HuH-7.5 (cell line): ENCODE measurements at places on chromosomes 3 and 15.

- DNase-seq = no peak
These were observed 73.0 kb downstream of the ATP10A start for GRCh38 chr15:25790000-25790660.

DNA sequence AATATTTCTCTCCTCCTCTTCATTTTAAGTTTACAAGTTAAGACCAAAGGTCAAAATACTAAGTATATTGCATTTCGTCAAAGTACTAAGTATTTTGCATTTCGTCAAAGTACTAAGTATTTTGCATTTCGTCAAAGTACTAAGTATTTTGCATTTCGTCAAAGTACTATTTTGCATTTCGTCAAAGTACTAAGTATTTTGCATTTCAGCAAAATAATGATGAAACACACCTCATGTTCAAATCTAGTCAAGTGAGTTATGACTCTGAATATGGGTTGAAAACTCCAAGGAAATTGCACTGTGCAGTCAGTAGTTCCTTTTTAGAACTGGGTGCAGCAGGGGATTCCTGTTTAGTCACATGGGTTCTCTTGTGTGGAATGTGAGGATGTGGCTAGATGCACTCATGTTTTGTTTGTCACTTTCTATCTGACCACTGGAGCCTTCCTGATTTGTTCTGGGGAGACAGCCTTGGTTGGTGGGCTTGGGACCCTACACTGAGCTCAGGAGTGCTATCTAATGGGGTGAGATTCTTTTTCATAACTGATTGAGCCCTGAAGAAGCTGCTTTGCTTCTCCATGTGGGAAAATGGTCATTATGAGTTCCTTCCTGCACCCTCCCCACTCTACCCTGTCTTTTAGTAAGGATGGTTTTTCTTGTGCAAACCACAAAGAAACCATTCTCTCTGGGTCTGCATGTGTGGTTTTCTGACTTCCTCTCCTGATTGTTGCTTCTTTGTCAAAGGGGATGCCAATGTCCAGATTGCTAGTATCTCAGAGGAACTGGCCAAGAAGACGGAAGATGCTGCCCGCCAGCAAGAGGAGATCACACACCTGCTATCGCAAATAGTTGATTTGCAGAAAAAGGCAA lies 73.4 kb downstream of the CCK start:
- no peak for DNase-seq

DNA sequence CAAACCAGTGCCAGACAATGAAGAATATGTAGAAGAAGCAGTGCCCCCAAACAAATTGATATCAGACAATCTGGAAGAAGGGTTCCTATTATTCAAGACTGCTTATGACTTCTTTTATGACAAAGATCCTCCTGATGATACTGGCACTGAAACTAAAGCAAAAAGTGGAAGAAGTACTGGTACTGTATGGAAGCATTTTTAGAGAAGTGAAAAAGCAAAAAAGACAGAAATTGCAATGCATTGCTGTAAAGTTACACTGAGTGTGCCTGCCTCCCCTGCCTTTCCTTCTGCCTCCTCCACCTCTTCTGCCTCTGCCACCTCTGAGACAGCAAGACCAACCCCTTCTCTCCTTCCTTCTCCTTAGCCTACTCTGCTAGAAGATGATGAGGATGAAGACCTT lies 167.6 kb downstream of the PLCL2 start:
- no peak for DNase-seq

- no peak for DNase-seq
These were observed 641.7 kb downstream of the NR2F2 start for GRCh38 chr15:96972201-96972600.

GRCh38 chr3:14839236-14839635 lies 20.5 kb downstream of the FGD5 start:
- no peak for DNase-seq

DNA sequence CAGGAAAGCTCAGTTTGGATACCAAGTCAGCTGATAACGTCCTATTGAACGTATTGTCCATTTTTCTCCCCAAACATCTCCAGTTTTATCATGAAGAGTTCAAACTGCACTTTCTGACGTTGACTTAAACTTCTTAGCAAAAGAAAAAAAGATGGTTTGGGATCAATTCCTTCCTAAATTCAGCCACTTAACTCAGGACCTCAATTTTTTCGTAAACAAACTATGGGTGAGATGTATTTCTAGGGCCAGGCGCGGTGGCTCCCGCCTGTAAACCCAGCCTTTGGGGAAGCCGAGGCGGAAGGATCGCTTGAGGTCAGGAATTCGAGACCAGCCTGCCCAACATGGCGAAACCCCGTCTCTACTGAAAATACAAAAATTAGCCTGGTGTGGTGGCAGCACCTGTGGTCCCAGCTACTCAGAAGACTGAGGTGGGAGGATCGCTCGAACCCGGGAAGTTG lies 464 bp upstream of the MRPS25 start:
- DNase-seq = no peak

- DNase-seq = no peak
These were observed 118.1 kb downstream of the ASB7 start for GRCh38 chr15:100720406-100720967.

DNA sequence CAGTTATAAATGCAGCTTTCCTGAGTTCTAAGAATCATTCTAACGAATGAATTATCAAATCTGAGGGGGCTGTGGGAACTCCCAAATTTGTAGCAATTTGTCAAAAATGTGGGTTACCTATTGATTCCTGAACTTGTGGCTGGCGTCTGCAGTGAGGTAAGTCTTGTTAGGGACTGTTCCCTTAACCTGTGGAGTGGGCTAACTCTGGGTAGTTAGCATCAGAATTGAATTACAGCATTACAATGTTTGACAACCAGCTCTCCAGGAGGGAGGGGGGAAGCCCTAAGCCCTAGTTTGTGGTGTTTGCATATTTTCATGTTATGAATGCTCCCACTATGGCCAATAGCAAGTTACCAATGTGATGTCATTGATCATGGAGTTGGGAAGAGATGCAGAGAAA lies 65.9 kb upstream of the STT3B start:
- no peak for DNase-seq

DNA sequence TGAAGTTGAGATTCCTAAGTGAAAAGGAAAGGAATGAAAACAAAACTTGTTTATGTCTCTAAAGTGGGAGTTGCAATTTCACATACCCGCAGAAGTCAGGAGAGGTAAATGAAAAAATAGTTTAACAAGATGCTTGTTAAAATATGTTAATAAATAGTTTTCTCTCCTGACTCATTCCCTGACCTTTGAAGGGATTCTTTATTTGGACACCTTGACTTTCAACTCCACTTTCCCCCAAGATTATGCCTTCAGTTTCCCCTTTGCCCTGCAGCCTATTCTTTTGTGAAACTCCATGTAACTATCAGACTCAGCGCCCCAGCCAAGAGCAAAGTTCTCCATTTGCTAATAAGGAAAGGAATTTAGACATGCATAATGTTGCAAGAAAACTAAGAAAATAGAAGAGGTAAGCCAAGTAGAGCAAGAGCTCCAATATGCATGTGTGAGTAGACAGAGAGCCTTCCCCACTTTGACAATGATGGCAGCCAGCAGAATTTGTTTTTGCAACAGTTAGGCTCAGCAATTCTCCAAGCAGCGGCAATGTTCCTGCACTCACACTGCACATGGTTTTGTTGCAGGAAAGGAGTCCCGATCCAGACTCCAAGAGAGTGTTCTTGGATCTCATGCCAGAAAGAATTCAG lies 61.2 kb downstream of the CD200 start:
- no peak for DNase-seq

DNA sequence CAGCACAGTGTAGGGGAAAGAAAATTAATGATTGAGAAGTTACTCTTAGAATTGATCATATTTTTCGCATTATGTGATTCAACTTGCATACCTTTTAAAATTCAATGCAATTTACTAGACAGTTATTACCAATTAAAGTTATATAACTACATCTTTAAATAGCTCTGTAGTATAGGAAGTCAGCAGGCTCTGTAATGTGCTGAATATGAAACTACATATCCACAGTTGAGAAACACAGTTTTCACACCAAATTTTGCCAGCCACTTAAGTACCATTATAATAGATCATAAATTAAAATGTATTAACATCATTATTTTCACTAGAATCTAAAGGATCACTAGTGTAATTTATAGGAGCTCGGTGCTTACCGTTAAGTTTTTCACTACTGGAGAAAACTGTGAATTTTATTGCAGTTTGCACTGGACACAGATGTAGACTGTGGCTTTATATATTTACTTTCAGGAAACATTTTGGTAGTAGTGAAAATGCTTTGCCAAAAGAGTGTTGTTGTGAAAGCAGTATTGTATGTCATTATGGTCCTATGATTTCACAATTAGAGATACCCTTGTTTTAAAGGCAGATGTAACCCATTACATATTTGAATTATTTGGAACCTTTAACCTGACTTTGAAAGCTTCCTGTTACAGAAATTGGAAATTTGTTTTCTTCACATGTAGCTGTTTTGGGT lies 113.6 kb downstream of the PLCL2 start:
- DNase-seq = no peak

GRCh38 chr3:66464512-66464894 lies 36.3 kb downstream of the LRIG1 start:
- DNase-seq = no peak

- DNase-seq = no peak
These were observed 43.2 kb upstream of the BOC start for GRCh38 chr3:113167825-113168801.

DNA sequence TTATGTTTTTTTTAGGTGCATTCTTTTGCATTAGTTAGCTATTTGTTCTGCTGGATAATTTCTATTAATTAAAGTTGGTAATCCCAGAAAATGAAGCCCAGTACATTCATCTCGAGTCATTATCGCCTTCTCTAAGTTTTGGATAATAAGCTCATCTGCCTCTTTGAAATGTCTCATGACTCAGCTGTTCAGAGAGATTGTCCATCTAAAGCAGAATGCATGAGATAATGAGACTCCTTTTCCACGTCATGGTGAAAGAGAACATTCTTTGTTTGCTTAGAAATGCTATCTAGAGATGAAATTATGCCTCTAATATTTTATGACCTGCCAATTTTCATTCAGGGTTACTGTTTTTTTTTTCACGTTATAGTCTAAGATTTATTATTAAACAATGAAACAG lies 374.7 kb upstream of the GOLIM4 start:
- no peak for DNase-seq

DNA sequence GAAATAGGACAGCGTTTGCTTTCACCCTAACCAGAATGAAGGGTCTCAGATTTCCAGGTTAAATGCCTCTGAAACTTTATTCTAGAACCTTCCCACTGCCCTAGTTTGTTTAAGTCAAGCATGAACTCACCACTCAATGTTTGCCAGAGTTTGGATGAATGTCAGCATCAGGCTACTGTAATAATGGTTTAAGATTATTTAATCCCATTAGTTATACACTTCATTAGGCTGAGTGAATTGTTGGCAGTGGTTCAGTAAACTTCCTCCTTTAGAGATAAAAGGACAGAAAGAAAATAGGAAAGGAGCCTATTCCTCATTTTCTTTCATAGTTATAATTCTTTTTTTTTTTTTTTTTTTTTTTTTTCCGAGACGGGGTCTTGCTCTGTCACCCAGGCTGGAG lies 401.9 kb upstream of the TPRG1 start:
- DNase-seq = no peak

DNA sequence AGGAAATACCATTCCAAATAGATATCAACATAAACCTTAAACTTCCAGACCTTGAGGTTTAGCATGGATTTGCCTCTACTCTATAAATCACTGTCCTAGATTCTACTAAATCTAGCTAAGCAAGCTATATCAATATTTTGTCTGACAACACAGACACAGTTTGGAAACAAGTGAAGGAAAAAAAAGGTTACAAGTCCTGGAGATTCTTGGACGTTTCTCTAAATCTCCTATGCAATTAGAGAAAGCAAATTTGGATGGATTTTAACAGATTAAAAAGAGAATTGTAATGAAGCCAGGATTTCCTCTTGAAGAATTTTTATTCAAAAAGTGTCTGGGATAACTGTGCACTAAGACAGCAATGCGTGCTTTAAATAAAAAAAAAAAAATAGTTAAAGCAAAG lies 441.1 kb upstream of the DPH6 start:
- no peak for DNase-seq

- DNase-seq = no peak
These were observed 198.5 kb upstream of the MRPL3 start for GRCh38 chr3:131701153-131701770.

GRCh38 chr3:194686816-194687637 lies 1.3 kb downstream of the FAM43A start:
- no peak for DNase-seq

GRCh38 chr15:83815506-83815905 lies 161.6 kb downstream of the ADAMTSL3 start:
- no peak for DNase-seq

GRCh38 chr3:135085652-135086436 lies 290.8 kb downstream of the EPHB1 start:
- DNase-seq = no peak

DNA sequence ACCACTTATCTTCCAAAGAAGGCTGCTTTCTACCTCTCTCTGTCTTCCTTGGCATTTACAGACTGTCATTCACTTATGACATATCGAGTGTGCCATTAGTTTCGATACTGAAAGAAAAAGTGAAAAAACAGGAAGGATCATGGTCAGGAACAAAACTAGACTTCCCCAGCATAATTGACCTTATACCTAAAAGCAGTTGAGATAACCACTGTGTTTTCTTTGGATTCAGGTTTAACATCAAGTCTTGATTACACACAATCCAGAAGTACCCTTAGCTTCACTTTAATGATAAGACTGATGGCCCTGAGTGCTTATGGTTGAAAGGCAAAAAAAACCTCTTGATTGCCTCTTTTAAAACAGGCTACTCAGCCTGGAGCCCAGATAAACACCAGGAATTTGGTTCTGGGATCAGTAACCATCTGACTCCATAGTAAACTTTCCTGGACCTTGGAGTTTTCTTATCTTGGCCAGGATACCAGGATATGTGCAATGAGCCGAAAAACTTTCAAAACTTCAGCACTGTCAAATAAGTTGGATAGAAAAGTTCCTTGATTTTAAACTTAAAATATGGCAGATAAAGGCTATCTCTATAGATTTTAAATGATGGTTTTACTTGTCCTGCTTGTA lies 5.0 kb upstream of the UACA start:
- no peak for DNase-seq

DNA sequence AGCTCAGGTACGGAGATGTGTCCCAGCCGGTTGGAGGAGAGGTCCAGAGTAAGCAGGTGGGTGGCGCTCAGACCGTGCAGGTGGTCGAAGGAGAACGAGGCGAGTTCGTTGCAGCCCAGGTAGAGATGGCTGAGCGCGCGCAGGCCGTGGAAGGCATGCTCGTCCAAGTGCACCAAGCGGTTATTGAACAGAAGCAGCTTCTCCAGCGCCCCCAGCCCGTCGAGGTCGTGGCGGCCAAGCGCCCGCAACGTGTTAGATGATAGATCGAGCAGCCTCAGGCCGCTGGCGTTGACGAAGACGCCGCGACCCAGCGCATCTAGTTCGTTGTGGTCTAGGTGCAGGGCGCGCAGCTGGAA lies 648 bp downstream of the AMIGO3 start:
- no peak for DNase-seq

GRCh38 chr3:157916672-157917071 lies 189.5 kb downstream of the SHOX2 start:
- DNase-seq = no peak

- DNase-seq = no peak
These were observed 160.7 kb upstream of the TSC22D2 start for GRCh38 chr3:150247441-150247840.
